Psoas muscle (tissue), 8 donors: ENCODE measurements at places on chromosomes 5 and 9.

DNA sequence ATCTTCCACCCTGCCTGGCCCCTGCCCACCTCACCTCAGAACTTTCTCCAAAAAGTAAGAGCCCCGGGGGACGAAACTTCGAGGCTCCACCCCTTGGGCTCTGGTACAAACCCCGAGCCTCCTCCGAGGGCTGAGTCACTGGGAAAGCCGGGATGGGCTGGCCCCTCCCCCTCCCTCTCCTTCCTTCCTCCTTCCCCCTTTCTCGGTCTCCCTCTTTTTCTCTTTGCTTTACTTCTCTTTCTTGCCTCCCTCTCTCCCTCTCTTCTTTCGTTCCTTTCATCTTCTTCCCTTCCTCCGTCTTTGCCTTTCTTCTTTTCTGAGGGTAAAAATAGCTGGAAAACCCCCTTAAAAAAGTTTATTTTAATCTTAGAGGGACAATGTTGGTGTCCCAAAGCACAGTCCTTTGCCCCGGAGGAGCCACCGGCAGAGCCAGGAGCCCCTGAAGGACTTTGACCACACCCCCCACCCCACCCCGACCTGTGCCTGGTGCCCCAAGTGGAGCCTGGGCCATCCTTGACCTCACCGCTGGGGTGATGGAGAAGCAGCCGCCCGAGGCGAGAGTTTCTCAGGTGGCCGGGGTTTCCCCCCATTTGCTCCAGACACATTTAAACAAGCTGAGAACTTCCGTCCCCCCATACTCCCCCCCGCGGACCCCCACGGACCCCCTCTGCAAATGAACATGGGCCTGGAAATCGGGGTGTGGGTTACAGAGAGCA is 5.7 kb upstream of the NOTCH1 start:
- peak; percentile 80 for DNase-seq

- DNase-seq = no peak
These were observed 16.8 kb upstream of the FAM174A start for GRCh38 chr5:100518377-100518776.

DNA sequence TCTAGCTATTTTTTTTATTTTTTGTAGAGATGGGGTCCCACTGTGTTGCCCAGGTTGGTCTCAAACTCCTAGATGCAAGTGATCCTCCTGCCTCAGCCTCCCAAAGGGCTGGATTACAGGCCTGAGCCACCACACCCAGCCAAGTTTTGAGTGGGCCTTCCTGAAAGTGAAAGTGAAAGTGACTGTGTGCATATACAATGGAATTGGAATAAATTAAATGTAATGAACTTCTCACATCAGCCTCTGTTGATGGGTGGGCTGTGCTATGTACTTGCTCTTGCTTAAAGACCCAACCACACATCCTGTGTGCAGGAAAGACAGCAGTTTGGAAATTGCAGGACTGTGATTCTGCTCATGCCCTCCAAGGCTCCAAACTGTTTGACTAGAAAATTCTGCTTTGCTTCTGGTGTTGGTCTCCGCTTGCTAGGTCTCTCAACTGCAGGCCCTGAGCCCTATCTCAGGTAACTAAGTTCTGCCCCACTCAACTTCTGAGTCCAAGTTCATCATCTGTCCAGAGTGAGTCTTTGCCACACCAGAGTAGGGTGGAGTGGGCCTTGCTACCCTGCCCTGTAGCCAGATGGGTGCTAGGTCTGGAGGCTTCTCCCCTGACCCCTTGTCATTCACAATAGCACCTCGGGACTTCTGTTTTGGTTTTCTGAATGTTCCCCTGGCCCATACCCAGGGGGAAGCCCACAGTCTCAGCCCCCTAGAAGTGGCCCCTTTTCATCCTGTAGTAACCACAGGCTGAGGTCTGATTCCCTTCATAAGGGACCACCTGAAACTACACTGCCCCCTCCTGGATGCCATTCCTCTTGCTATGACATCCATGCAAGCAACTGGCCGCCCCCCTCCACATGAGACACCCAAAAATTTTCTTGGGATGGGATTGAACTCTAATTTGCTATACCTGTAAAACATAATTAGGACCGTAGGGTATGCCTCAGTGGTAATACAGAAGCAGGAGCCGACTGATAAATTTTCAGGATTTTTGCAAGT is 36.5 kb upstream of the RAD23B start:
- DNase-seq = no peak

DNA sequence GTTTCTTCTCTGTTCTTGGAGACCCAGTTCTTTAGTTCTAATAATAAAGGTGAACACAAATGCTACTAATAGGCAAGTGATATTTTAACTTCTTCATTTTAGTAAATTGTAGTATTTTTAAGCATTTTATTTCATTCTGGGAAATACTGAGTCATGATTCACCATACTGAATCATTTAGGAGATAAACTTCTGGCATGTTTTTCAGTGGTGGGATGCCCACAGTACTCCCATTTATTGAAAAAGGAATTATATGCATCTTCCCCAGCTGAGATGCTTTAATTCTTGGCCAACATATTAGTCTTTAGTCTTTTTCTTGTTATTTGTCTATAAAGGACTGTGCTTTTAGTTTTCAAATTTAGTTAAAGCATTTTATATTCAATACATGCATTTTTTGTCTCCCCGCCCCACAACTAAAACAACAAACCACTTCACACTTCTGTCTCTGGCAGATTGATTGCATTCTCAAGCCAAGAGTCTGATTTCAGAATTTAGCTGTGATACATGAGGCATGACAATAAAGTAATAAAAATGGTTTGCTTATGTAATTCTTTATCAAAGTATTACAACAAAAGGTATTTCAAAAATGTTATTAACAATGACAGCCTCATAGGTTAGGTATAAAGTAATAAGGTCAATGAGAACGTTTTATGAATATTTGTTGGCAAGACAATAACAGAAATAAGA is 125.2 kb upstream of the CDH18 start:
- DNase-seq = no peak
